SW 1271 (cell line): ENCODE measurements at places on chromosomes 3 and 15.

GRCh38 chr15:42373274-42373673, 14.0 kb downstream of the CAPN3 start:
- no peak for DNase-seq

DNA sequence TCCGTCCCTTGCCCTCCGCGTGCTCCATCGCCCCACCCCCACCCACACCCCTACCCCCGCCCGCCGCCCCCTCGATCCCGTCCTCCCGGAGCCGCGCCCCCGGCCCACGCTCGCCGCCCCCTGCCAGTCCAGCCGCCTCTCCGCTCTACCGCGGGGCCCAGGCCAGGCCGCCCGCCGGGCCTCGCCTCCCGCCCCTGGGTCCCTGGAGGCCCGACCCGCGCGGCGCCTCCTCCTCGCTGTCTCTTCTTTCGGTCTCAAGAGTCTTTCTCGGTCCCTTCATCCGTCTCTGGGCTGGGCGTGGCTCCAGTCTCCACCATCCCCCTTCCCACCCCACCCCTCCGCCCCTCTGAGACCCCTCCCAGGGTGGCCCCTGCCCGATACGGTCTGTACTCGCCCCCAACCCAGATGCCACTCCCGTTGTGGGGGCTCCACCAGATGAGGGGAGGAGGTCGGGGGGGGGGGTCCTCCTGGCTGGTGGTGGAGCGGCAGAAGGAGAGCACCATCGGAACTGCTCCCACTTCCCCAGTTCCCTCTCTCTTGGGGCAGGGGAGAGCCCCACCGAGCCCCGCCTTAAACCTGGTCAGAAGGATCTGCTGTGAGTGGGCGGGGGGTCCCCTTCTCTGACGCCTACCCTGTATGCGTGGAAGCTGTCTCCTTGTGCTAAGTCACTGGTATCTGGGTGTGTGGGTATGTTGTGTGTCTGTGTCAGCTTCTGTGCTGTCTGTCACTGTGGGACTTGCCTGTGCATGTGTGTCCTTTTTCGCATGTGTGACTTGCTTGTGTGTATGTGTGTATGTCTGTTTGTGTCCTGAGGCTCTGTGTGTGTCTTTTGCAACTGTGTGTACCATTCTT, 1.0 kb downstream of the PRKCD start:
- no peak for DNase-seq

GRCh38 chr3:174168538-174169254, 690.4 kb upstream of the NAALADL2 start:
- DNase-seq = no peak

DNA sequence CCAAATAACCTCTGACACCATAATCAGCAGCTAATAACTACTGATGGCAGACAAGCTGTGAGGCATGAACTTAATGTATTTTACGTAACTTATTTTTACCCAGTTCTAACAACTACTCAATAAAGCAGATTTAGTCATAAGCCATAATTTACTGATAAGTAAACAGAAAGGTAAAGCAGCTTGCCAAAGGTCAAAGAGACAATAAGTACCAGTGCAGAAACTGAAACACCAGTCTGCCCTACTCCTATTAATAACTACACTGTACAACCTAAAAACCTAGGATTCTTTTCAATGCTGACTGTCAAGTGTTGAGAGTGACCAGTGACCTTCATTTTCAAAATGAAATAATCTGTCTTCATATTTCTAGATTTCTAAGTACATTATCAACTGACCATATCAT, 152.2 kb downstream of the NR2E3 start:
- no peak for DNase-seq

- no peak for DNase-seq
These were observed 10.8 kb downstream of the MESD start for GRCh38 chr15:80978685-80979329.
